ENCODE measurements at places on chromosomes 16 and 17.

DNA sequence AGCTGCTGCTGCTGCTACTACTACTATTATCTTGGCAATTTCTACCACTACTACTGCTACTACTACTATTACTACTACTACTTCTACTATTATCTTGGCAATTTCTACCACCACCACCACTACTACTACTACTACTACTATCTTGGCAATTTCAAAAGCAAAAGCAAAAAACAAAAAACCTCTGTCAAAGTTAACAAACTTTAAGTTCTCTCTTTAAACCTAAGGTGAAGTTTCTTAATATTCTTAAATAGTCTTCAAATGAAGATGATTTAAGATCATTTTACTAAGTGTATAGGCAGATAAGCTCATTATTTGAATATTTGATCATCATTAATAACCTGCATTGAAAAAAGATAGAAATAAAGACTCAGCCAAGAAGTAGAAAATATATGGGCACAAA is 118.5 kb downstream of the BRIP1 start:
- DNase-seq, result no peak

GRCh38 chr17:15308758-15309157 is 32.6 kb downstream of the TEKT3 start:
- peak; percentile 37 for DNase-seq

DNA sequence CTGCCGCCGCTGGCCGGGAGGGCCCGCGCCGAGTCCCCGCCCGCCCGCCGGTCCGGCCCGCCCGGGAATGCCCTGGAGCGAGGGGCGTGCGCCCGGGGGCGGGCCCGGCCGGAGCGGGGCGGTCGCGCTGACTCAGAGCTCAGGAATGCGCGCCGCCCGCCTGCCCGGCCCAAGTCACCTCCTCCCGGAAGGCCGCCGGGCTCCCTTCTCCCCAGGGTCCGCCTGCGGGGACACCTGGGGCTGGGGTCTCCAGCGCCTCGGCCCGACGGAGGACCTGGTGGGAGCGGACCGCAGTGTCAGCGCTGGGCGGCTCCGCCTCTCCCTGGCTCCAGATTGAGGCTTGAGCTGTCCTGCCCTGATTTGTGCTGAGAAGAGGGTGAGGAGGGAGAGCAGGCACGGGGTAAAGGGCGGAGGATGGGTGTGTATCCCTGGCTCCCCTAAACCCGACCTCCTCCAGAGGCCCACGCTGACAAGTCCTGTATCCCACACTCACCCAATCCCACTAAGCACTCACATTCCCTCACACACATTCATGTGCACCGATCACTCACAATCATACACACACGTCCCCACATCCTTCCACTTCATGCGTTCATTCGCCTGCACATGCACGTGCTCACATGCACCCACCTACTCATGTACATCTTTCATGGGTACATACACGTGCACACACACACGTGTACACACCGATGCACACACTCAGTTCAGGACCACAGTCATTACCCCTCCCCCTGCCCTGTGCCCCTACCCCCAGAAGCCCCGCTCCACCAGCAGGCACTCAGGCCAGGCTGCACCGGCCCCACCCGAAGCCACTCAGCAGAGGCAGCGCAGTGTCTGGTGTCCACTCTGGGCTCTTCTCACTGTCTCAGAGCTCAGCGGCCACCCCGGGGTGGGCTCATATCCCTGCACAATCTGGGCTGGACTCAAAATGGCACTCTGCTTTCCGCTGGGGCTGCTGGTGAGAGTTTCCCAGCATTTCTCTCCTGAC is at the start of gene RHBDF1:
Gene RHBDF1 (minus strand): TSS at position 71 of the 988 bp plus-strand sequence. CDS start 7,616 bp downstream, outside the sequence.
- no peak for DNase-seq

- DNase-seq, result no peak
These were observed 5.3 kb downstream of the RNF166 start for GRCh38 chr16:88700636-88701482.

DNA sequence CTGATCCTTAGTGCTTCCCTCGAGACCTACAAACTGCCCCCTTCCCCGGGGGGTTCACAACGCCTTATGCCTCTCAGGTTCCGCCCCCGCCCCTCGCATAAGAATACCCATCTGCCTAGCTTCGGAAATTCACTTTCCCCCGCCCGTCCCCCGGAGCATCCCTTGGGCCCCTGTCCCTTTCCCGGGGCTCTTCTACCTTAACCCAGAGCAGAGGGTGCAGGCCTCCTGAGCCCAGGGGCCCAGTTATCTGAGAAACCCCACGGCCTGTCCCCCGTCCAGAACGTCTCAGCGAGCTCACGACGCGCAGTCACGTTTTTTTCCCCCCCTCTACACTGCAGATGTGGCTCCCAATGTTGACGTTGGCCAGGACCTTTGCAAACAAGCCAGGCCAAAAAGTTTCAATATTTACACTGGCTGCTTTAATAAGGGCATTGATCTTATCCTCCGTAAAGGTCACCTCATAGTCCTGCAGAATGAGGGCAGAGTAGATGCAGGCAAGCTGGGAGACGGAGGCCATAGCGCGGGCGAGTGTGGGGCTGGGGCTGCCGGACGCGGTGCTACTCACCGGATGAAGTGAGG is 1.4 kb upstream of the NBR1 start:
- no peak for DNase-seq

DNA sequence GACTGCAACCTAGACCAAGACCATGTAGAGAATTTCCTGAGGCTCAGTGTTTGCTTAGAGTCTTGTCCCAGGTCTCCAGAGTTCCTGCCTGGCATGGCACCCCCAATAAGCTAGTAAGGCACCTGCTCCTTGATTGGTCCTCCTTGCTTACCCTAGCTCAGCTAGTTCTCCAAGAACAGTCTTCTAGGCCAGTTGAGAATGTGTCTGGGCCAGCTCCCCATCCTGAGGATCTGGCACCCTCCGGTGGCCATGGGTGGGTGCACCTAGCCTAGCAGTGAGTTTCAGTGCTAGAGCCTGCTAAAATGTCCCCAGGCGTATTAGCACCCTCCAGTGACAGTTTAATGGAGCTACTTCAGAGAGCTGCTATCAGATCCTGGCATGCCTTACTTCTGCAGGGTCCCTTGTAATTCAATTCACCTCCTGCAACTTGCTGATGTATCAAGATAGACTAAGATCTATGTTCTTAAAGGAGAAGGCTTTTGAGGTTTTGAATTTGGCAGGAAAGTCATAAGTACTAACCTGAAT is 44.4 kb upstream of the MED13 start:
- DNase-seq, result peak; percentile 61

DNA sequence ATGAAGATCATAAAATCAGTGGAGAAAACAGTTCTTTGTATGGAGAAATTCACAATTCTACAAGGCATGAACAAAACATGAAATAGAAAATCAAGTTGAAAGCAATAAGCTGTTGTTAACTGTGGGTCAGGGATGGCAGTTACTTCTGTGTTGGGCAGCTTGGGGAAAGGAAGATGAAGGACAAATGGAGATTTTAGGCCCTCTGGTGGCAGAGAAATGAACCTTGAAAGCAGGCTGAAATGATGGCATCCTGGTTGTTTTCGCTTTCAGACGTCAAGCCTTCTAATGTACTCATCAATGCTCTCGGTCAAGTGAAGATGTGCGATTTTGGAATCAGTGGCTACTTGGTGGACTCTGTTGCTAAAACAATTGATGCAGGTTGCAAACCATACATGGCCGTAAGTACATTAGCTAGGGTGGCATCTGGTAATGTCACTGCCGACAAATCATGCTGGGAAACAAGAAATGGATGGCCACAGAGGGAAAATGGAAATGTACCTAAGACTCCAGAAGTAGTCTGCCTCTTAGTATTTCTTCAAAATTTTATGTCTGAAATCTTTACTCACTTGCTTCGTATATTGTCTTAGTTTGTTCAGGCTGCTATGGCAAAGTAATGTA is 108.9 kb downstream of the MAP2K6 start:
- peak; percentile 33 for DNase-seq

All from NCI-H1105 treated with DMSO at 0.1 percent for 48 hours (cell line).